ENCODE measurements at places on chromosomes 16 and 17.

- no peak for DNase-seq
Measured at GRCh38 chr17:70987867-70988340, 818.6 kb downstream of the KCNJ2 start.

- DNase-seq = peak; percentile 98
Measured at GRCh38 chr17:42518046-42518754, 17.8 kb upstream of the NAGLU start.

- DNase-seq = no peak
Measured at GRCh38 chr16:49473773-49474172, 100.2 kb downstream of the C16orf78 start.

DNA sequence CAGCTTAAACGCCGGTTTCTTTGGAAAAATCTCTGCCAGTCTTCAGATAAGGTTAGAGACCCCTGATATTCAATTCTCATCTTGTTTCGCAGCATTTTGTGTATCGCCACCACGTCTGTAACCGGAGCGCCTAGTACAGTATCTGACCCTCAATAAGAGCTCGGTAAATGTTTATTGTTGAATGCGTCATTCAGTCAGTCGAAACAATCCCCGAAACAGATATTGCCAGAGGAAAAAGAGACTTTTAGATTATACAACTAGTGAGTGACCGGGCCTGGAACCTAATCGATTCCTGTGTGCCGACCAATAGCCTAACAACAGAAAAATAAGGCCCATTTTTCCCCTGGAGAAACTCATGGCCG, 626 bp downstream of the PELP1 start:
- no peak for DNase-seq

GRCh38 chr17:44837196-44837595, 7.1 kb upstream of the GJC1 start:
- DNase-seq = no peak

DNA sequence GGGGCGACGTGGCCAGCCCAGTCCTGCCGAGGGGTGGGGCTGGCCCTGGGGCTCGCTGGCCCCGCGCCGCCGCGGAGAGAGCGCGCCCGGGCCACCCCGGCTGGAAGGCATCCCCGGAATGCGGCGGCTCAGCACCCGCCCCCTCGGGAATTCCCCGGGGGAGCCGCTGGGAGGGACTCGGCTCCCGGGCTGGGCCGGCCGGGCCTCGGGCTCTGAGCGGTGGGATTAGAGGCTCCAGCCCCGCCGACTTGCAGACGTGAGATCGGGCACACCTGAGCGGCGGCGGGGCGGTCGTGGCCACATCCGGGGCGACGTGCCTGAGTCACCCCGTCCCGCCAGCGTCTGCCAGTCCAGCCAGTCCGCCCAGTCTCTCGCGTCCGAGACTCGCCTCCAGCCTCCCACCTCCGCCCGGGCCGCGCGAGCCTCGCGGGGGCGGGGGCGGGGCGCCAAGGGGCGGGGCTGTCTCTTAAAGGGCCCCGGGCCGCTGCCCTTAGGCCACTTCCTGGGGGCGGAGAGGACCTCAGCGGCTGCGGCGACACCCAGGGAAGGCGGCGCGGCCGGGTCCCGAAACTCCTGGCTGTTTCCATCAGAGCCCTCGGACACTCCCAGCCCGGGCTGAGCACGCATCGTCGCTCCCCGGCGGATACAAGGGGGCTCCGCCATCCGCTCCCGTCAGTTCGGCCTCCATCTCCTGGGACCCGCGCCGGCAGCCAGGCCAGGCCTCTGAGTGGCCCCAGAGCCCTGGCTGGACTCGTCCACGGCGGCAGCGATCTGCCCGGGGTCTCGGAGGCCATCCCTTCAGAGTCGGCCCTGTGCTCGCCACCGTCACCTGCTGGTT, at the start of gene KCTD11:
TSS of gene KCTD11 (plus strand) at position 498 of the 838 bp plus-strand sequence.
- DNase-seq = peak; percentile 97

- no peak for DNase-seq
Measured at GRCh38 chr16:22671301-22672076, 142.5 kb upstream of the HS3ST2 start.

DNA sequence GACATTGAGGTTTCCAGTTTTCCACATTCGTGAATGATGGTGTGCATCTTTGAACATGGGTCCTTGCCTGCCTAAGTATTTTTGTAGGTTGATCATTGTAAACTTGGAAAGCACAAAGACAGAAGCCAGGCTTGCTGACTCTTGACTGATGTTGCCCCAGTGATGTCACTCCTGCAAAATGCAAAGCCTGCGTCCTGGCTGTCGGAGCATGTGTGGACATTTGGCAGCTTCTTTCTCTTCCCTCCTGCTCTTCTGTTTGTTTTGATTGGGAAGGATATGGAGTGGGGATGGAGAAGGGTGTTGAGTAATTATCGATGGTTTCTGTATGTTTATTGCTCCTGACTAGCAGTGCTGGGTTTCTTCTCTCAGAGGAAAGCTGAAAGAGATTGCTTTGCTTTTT, 3.2 kb downstream of the NDE1 start:
- peak; percentile 90 for DNase-seq

DNA sequence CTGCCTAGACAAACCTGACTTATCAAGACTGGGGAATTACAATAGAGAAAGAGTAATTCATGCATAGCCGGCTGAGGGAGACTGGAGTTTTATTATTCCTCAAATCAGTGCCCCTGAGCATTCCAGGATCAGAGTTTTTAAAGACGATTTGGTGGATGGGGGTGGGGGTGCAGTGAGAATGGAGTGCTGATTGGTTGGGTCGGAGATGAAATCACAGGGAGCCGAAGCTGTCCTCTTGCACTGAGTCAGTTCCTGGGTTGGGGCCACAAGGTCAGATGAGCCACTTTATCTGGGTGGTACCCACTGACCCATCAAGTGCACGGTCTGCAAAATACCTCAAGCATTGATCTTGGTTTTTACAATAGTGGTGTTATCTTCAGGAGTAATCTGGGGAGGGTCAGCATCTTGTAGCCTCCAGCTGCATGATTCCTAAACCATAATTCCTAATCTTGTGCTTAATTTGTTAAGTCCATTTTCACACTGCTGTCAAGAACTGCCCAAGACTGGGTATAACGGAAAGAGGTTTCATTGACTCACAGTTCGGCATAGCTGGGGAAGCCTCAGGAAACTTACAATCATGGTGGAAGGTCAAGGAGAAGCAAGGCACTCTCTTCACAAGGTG, 69.6 kb downstream of the MARF1 start:
- no peak for DNase-seq

DNA sequence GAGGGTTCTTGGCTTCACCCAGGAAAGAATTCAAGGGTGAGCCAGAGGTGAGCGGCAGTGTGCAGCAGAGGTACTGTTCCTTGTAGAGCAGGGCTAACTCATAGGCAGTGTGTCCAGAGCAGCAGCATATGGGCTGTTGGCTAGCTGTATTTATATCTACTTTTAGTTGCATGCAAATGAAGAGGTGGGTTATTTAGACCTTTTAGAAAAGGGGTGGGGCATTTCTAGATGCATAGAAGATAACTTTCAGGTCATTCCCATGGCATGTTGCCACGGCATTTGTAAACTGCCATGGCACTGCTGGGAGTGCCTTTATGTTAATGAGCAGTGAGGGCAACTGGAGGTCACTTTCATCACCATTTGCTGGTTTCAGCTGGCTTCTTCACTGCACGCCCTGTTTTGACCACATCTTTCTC, 141.0 kb downstream of the STX8 start:
- DNase-seq = no peak

GRCh38 chr16:20849589-20850390, 43.5 kb downstream of the REXO5 start:
- DNase-seq = peak; percentile 66
